ENCODE measurements at places on chromosomes 2 and 18. TPM values are rescaled to one million over a fixed set of nuclear protein-coding genes. Genes with fewer than 3 reads are reported as not detected.

The STARD7 gene
- total RNA-seq, result 136 TPM

The IGFBP2 gene
- total RNA-seq, result 132 TPM

The TSPYL6 gene
- not detected for total RNA-seq

The LHCGR gene
- not detected for total RNA-seq

The TFCP2L1 gene
- total RNA-seq, result 167 TPM

The CPLX4 gene
- not detected for total RNA-seq

The COL3A1 gene
- 424 TPM for total RNA-seq

The NAT8 gene
- not detected for total RNA-seq

The SANBR gene
- 19.4 TPM for total RNA-seq

The MEIS1 gene
- total RNA-seq, result 27.0 TPM

DNA sequence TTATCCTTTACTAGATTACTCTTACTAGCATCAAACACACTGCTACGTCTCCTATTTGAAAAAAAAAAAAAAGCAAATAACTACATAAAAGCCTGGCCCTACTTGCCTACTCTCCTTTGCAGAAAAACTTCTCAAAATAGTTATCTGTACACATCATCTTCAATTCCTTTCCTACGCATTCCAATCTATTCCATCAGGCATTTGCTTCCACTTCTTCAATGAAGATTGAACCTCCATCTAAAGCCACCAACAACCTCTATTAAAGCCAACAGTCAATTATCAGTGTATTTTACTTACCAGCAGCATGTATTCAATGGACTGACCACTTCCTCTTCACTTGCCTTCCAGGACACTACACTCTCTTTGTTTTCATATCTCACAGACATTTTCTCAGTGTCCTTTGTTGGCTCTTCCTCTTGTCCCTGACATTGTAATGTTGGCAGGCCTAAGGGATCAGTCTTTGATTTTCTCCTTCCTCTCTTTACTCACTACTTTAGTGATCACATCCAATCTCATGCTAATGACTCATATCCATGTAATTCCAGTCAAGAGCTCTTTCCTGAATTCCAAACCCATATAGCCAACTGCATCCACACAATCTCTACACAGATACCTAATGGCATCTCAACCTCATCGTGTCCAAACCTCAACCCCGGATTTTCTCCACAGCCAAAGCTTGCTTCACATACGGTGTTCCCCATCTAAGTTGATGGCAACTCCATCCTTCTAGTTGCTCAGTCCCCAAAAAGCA is 131.3 kb downstream of the CCDC148 start:
- no peaks in the 10 kb centered on the region for H3K4me1 ChIP-seq
- H3K4me3 ChIP-seq, result no peak overlapping the region
- H3K36me3 ChIP-seq, result no peaks in the 10 kb centered on the region
- H3K27me3 ChIP-seq, result no peaks in the 10 kb centered on the region
- DNase-seq, result no peak

GRCh38 chr2:85112906-85113625 is 20.1 kb upstream of the TCF7L1 start:
- H3K27ac ChIP-seq, result no peak overlapping the region
- DNase-seq, result no peak
- H3K27me3 ChIP-seq, result peaks cover 9% of the 10 kb centered on the region
- H3K4me1 ChIP-seq, result no peaks in the 10 kb centered on the region
- no peak overlapping the region for H3K4me3 ChIP-seq
- no peaks in the 10 kb centered on the region for H3K36me3 ChIP-seq

DNA sequence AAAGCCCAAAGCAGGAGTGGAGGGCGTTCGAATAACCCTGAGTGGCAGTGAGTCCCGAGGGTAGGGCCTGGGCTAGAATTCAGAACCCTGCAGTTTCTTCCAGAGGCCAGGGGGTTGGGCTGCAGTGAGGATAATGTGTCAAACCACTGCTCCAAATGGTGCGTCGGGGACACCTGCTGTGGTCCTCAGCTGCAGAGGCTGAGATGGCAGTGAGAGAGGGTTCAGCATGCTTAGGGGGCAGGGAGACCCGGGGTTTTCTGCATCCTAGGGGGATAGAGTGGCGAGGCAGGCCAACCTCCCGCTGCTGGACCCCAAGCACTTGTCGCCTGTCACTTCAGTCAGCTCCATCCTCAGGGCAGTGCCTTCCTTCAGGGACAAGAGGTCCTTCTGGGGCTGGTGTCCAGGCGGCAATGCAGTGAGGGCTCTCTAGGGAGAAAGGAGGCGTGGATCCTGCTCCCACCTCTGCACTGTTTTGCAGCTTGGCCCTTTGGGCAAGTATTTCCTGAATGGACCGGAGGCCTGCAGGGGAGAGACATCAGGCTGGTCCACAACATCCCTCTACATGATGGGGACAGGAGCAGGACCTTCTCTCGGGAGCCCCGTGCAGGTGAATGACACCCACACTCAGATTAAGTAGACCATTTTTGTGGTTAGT is 8.4 kb upstream of the NTSR2 start:
- H3K36me3 ChIP-seq, result no peaks in the 10 kb centered on the region
- no peak overlapping the region for H3K4me3 ChIP-seq
- no peak overlapping the region for H3K27ac ChIP-seq
- H3K4me1 ChIP-seq, result no peaks in the 10 kb centered on the region
- peaks cover 26% of the 10 kb centered on the region for H3K27me3 ChIP-seq

GRCh38 chr18:61335684-61336555 is 2.7 kb downstream of the CDH20 start:
- H3K27me3 ChIP-seq, result peaks cover 47% of the 10 kb centered on the region
- H3K4me3 ChIP-seq, result no peak overlapping the region
- H3K27ac ChIP-seq, result no peak overlapping the region

- H3K36me3 ChIP-seq, result no peaks in the 10 kb centered on the region
- H3K27me3 ChIP-seq, result no peaks in the 10 kb centered on the region
- no peak overlapping the region for H3K4me3 ChIP-seq
- no peaks in the 10 kb centered on the region for H3K4me1 ChIP-seq
These were observed 57.7 kb downstream of the GORASP2 start for GRCh38 chr2:170986566-170987258.

DNA sequence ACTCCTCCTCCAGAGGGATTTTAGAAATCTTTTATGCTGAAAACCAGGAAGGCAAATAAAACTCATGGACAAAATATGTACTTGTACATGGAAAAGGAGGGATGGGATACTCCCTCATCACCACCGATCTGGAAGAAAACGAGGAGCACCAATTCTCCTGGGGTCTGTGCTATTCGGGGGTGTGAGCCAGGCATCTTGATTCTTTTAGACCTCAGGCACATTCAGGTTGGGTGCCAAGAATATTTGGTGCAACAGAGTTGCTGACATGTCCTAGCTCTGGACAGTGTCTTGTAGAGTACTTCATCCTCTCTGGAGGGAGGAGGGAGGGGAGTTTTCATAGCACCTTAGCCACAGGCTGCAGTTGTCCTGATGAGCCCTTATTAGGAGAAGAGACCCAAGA is 163.0 kb downstream of the PRKCE start:
- H3K36me3 ChIP-seq, result no peaks in the 10 kb centered on the region
- no peak for DNase-seq
- peak overlapping the region; percentile 70 for H3K27ac ChIP-seq
- no peaks in the 10 kb centered on the region for H3K27me3 ChIP-seq
- H3K4me3 ChIP-seq, result no peak overlapping the region

DNA sequence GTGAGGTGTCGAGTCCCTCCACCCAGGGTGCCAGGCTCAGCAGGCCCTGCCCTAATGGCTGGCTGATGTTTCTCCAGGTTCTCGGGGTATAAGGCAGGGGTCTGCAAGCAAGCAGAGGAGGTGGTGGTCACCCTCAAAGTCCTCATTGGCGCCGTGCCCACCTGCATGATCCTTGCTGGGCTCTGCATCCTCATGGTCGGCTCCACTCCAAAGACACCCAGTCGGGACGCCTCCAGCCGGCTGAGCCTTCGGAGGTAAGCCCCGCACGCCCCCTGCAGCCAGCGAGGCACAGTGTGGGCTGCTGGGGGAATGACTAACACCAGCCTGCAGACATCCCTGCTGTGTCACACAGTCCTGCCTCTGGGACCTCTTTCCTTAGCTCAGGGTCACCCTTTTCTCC is 14.1 kb downstream of the MFSD2B start:
- H3K4me1 ChIP-seq, result no peaks in the 10 kb centered on the region
- H3K36me3 ChIP-seq, result no peaks in the 10 kb centered on the region
- H3K27ac ChIP-seq, result no peak overlapping the region
- no peaks in the 10 kb centered on the region for H3K27me3 ChIP-seq
- no peak overlapping the region for H3K4me3 ChIP-seq
- no peak for DNase-seq

- no peak for DNase-seq
- no peaks in the 10 kb centered on the region for H3K27me3 ChIP-seq
- H3K4me1 ChIP-seq, result no peaks in the 10 kb centered on the region
- no peak overlapping the region for H3K4me3 ChIP-seq
These were observed 40.0 kb downstream of the LBH start for GRCh38 chr2:30271301-30271700.

DNA sequence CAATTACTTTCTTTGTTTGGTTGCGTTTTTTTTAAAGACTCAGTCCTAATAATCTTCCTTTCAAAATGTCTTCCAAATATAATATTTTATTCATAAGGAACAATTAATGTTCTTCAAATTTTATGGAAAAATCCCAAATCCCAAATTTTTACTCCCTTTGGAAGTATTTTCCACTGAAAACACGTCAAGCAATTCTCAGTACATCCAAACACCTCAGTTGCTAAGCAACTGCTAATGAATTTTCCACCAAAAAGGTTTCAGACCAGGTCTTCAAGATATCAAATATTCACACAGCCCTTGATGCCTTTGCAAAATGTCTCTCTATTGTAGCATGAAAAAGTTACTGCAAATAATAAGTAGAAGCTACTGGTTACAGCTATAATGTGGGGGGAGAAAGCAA is 140.1 kb downstream of the DSEL start:
- no peak overlapping the region for H3K4me3 ChIP-seq
- H3K4me1 ChIP-seq, result no peaks in the 10 kb centered on the region
- H3K36me3 ChIP-seq, result no peaks in the 10 kb centered on the region
- no peak for DNase-seq
- no peaks in the 10 kb centered on the region for H3K27me3 ChIP-seq

- H3K27ac ChIP-seq, result no peak overlapping the region
- no peaks in the 10 kb centered on the region for H3K4me1 ChIP-seq
- no peaks in the 10 kb centered on the region for H3K27me3 ChIP-seq
- H3K36me3 ChIP-seq, result no peaks in the 10 kb centered on the region
- DNase-seq, result no peak
These were observed 76.6 kb downstream of the BAZ2B start for GRCh38 chr2:159539701-159540100.

GRCh38 chr2:46537624-46538295 is 58.4 kb downstream of the TMEM247 start:
- no peaks in the 10 kb centered on the region for H3K36me3 ChIP-seq
- no peak overlapping the region for H3K4me3 ChIP-seq
- no peak for DNase-seq
- H3K4me1 ChIP-seq, result no peaks in the 10 kb centered on the region
- H3K27me3 ChIP-seq, result no peaks in the 10 kb centered on the region

GRCh38 chr2:26651470-26651771 is 10.3 kb upstream of the CIB4 start:
- peak overlapping the region; percentile 76 for H3K27ac ChIP-seq
- H3K36me3 ChIP-seq, result no peaks in the 10 kb centered on the region
- H3K27me3 ChIP-seq, result no peaks in the 10 kb centered on the region
- no peak for DNase-seq
- no peak overlapping the region for H3K4me3 ChIP-seq
- peaks cover 6% of the 10 kb centered on the region for H3K4me1 ChIP-seq

- no peaks in the 10 kb centered on the region for H3K4me1 ChIP-seq
- no peak overlapping the region for H3K4me3 ChIP-seq
- H3K36me3 ChIP-seq, result no peaks in the 10 kb centered on the region
- no peak for DNase-seq
These were observed 60.8 kb downstream of the DNER start for GRCh38 chr2:229653531-229653930.

- DNase-seq, result no peak
- no peaks in the 10 kb centered on the region for H3K4me1 ChIP-seq
- H3K27ac ChIP-seq, result no peak overlapping the region
- H3K27me3 ChIP-seq, result no peaks in the 10 kb centered on the region
- no peaks in the 10 kb centered on the region for H3K36me3 ChIP-seq
These were observed 65.3 kb downstream of the OLA1 start for GRCh38 chr2:174183076-174183475.

DNA sequence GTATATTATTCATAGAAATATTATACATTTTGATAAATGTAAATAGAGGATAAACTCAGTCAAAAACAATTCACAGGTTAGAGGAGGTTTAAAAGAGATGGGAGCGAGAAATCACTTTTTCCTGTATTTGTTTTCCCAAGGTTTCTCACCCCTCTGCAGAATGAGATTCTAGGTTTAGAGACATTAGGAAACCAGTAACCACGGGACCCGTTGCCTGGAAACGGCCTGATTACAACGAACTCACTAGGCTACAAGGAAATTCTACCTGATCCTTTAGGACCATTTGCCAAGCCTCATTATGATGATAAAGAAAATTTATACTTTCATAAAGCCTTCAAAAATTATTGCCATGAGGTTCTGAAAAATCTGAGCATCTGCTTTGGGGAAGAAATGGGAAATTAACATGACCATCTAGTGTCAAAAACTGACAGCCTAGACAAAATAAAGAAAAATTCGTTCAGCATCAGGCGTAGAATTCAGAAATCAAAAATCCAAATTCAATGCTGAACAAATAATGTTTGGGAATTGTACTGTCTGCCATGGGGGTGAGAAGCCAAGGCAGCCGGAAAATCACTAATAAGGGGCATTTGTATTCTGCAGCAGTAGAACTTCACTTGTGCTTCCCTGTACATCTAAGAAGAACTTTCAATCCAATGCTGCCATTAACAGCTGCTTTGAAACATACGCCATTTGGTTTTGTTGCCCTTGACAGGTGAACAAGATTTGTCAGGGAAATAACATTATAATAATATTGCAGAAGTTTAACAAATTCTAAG is 262.3 kb downstream of the NRXN1 start:
- no peak for DNase-seq
- H3K4me3 ChIP-seq, result no peak overlapping the region
- H3K36me3 ChIP-seq, result no peaks in the 10 kb centered on the region
- no peaks in the 10 kb centered on the region for H3K27me3 ChIP-seq
- no peaks in the 10 kb centered on the region for H3K4me1 ChIP-seq

- no peaks in the 10 kb centered on the region for H3K4me1 ChIP-seq
- no peak overlapping the region for H3K27ac ChIP-seq
- no peaks in the 10 kb centered on the region for H3K36me3 ChIP-seq
- H3K27me3 ChIP-seq, result no peaks in the 10 kb centered on the region
- DNase-seq, result no peak
- no peak overlapping the region for H3K4me3 ChIP-seq
These were observed 106.8 kb downstream of the RTP5 start for GRCh38 chr2:241976296-241976695.

DNA sequence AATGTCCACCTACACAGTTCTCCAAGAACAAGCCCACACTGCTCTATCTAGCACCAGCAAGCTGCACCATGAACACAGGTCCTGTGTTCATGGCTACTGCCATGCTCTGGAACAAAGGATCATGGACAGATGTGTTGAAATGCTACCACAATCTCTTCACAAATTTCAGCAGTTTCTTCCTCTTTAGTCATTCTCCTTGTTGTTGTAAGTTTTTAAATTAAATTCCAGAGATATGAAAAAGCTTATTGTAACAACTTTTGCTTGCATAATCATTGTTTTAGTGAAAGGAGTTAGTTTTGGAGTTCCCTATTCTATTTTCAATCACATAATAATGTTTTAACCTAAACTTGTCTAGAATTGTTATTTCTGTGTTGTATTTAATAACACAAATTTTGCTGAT is 17.2 kb upstream of the NAPG start:
- H3K4me1 ChIP-seq, result no peaks in the 10 kb centered on the region
- DNase-seq, result no peak
- H3K4me3 ChIP-seq, result no peak overlapping the region
- no peaks in the 10 kb centered on the region for H3K36me3 ChIP-seq
- no peaks in the 10 kb centered on the region for H3K27me3 ChIP-seq
- no peak overlapping the region for H3K27ac ChIP-seq
